B cell (primary cell): ENCODE measurements at places on chromosomes 6 and 20. TPM values are rescaled to one million over a fixed set of nuclear protein-coding genes. Genes with fewer than 3 reads are reported as not detected.

DNA sequence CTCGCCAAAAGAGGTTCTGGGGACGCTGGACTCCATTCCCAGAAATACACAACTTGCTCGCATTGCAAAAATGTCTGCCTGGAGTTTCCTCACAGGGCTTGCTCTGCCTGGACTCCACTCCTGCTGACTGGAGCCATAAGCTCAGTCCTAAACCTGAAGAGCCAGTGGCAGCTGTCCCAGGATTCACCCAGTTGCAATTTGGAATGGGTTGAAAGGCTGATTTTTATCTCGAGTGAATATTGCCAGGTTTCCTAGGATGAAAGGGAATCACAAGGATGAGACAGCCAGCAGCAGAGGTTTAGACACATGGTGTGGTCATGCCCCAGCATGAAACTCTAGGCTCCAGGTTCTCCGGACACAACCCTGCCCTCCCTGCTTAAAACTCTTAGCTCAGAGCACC, 223.3 kb downstream of the BMP7 start:
- no peaks in the 10 kb centered on the region for H3K36me3 ChIP-seq
- H3K27me3 ChIP-seq = peaks cover 3% of the 10 kb centered on the region
- H3K4me1 ChIP-seq = no peaks in the 10 kb centered on the region
- no peak overlapping the region for H3K4me3 ChIP-seq

DNA sequence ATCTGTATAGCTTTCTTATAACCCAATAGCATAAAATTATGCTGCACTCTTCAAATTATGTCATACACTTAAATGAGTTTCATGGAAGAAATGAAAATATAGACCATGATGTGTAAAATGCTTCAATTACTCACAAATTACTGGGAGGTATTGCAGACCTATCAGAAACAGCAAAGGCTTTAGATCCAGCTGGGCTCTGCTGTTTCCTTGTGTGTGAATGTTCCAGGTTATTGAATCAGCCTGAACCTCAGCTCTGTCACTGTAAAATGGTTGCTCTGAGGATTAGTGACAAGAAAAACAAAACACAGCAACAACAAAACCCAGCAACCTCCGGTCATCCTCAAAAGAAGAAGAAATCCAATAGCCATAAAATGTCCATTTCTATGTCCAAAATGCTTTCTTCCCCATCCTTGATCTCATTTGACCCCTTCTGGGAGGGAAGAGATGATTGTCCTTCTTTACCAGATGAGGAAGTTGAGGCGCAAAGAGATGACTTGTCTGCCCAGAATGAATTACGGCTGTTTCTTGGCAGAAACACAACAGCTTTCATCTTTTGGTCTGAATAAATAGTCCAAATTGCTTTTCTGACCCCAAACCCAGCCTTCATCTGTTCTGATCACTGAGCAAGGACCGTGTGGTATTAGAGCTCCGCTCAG, 42.2 kb upstream of the TGM6 start:
- no peaks in the 10 kb centered on the region for H3K27me3 ChIP-seq
- DNase-seq = no peak
- H3K4me3 ChIP-seq = no peak overlapping the region
- H3K4me1 ChIP-seq = no peaks in the 10 kb centered on the region
- H3K27ac ChIP-seq = no peak overlapping the region
- H3K36me3 ChIP-seq = no peaks in the 10 kb centered on the region

SEL1L2 gene
- polyA plus RNA-seq = not detected in 2 replicates

- H3K4me1 ChIP-seq = peaks cover 11% of the 10 kb centered on the region
- no peaks in the 10 kb centered on the region for H3K27me3 ChIP-seq
- DNase-seq = no peak
- no peak overlapping the region for H3K4me3 ChIP-seq
- no peak overlapping the region for H3K27ac ChIP-seq
Observed at GRCh38 chr20:19780261-19780660, 22.2 kb downstream of the RIN2 start.

DNA sequence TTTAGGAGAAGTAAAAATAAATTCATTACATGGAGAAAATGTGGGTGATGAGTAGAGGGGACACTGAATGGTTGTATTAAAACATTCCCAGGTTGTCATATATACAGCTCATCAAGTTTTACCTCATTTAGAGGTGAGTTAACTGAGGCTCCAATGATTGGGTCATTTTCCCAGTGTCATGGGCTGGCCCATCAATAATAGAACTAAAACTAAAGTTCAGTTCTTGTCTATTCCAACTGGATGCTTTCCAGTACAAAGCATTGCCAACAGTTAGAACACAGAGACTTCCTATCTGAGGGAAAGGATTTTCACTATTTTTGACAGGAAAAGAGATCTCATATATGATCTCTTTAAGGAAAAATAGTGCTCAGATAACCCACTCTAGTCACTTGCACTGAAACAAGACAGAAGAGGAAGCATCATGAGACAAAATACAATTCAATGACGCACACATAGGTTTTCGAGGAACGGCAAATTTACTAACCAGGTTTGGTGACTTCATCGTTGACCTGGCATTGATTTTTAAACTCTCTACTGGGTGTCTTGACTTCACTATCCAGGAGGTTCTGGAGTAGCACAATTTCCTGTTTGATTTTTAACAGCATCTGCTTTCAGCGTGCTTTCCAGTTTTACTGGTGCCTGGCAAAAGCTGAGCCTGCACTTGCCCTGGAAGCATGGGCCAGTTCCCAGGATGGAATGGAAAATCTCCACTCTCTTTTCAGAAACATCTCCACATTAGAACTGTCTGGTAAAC, 195.5 kb upstream of the FBXL4 start:
- H3K4me1 ChIP-seq = no peaks in the 10 kb centered on the region
- no peaks in the 10 kb centered on the region for H3K36me3 ChIP-seq
- no peak overlapping the region for H3K27ac ChIP-seq
- no peak overlapping the region for H3K4me3 ChIP-seq
- peaks cover 3% of the 10 kb centered on the region for H3K27me3 ChIP-seq

DNA sequence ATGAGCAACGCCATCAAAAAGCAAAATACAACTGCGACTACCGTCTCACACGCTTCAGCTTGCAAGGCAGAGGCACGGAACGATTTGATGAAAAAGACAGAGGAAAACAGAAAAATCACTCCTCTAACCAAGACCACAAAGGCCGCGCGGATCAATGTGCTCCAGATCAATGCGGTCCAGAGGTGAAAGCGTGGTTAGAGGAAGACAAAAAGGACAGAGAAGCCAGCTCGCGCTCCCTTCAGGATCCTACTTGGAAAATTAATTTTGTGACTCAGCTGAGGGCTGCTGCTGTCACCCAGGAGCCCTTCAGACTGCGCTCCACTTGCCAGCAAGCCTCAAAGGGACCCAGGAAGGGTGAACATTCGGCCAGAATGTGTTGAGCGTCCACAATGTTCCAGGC, 140.2 kb upstream of the RPS6KA2 start:
- no peaks in the 10 kb centered on the region for H3K36me3 ChIP-seq
- DNase-seq = no peak
- H3K27ac ChIP-seq = no peak overlapping the region
- H3K27me3 ChIP-seq = no peaks in the 10 kb centered on the region

- H3K27ac ChIP-seq = no peak overlapping the region
- no peaks in the 10 kb centered on the region for H3K27me3 ChIP-seq
- no peaks in the 10 kb centered on the region for H3K36me3 ChIP-seq
- H3K4me1 ChIP-seq = no peaks in the 10 kb centered on the region
- no peak for DNase-seq
Observed at GRCh38 chr6:1346558-1347091, 34.7 kb downstream of the FOXQ1 start.

DNA sequence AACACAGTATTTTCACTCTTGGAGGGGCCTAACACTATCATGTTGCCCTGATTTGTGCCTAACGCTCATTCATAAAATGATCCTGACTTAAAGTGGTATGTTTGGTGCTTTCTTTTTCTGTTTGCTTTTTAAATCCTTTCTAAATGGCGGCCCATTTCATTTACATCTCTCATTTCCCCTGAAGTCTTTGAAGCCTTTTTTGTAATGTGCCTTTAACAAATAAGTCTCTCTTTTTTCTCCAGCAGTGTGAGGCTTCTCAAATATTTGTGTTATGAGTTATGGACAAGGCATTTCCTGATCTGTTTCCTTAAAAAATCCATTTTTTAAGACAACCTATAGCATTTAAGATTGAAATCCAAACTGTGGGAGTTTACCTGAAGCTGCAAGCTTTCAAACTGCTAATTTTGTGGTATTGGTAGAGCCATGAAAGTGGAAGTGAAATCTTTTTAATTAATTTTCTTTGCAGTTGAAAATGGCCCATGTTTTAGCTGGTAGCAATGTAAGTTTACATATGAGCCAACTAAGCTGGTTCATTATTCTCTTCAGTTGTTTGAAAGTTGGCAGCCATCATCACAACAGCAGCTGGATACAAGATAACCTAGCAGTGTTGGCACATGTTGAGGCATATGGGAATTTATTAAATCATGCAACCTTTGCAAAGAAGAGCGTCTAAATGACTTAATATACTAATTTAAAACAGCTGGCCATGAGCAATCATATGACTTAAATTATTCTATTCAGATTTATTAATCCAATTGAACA, 469.7 kb downstream of the CDKAL1 start:
- H3K4me3 ChIP-seq = no peak overlapping the region
- peaks cover 28% of the 10 kb centered on the region for H3K4me1 ChIP-seq
- peak; percentile 41 for DNase-seq
- peak overlapping the region; percentile 86 for H3K27ac ChIP-seq
- peaks cover 1% of the 10 kb centered on the region for H3K36me3 ChIP-seq

- H3K4me3 ChIP-seq = no peak overlapping the region
- H3K4me1 ChIP-seq = no peaks in the 10 kb centered on the region
- H3K27me3 ChIP-seq = no peaks in the 10 kb centered on the region
- H3K36me3 ChIP-seq = no peaks in the 10 kb centered on the region
- DNase-seq = no peak
Observed at GRCh38 chr6:147389463-147389862, 119.0 kb upstream of the SAMD5 start.

HSPA12B gene
- polyA plus RNA-seq = not detected in 2 replicates

- no peak overlapping the region for H3K4me3 ChIP-seq
- H3K4me1 ChIP-seq = no peaks in the 10 kb centered on the region
- H3K36me3 ChIP-seq = no peaks in the 10 kb centered on the region
- H3K27ac ChIP-seq = no peak overlapping the region
- peaks cover 3% of the 10 kb centered on the region for H3K27me3 ChIP-seq
Observed at GRCh38 chr20:43895235-43895634, 19.4 kb upstream of the TOX2 start.

DNA sequence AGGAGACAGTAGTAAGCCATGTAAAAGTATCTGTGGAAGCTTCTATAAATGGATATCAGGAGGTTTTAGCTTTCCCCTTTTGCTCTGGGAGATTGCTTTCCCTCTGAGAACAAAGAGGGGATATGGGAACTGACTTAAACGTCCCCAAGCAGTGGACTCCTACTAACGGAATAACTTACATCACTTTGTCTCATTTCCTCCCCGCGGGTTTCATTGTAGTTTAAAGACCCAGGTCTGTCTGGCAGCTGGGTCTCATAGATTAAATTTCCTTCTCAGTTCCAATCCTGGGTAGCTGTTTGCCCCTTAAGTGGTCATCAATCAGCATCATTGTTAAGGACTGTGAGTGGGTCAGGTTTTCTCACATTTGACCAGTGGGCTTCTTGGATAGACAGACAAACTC, 68.7 kb downstream of the PLAGL1 start:
- no peak overlapping the region for H3K4me3 ChIP-seq
- no peak for DNase-seq
- no peaks in the 10 kb centered on the region for H3K4me1 ChIP-seq
- no peaks in the 10 kb centered on the region for H3K36me3 ChIP-seq

DNA sequence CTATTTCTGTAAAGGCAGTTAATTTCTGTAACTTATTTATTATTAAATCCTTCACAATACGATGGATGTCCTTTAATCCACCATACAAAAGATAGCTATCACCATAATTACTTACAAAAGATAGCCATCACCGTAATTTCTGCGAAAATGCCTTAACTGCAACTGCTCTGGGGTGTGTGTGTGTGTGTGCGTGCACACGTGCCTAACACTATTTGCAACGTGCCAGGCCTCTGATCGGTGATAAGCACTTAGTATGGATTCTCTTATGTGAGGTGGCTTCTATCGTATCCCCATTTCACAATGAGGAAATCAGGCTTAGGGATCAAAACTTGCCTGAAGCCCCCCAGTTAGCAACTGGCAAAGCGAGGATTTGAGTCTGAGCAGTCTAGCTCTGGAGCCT, 67.1 kb upstream of the RBM24 start:
- H3K27ac ChIP-seq = no peak overlapping the region
- H3K4me1 ChIP-seq = no peaks in the 10 kb centered on the region

PRKN gene
- 0.94 and 1.6 TPM in 2 replicates for polyA plus RNA-seq

GRCh38 chr6:76174722-76175121, 102.3 kb upstream of the IMPG1 start:
- no peaks in the 10 kb centered on the region for H3K4me1 ChIP-seq
- H3K27me3 ChIP-seq = no peaks in the 10 kb centered on the region
- no peak overlapping the region for H3K4me3 ChIP-seq
- DNase-seq = no peak
- H3K36me3 ChIP-seq = no peaks in the 10 kb centered on the region

DNA sequence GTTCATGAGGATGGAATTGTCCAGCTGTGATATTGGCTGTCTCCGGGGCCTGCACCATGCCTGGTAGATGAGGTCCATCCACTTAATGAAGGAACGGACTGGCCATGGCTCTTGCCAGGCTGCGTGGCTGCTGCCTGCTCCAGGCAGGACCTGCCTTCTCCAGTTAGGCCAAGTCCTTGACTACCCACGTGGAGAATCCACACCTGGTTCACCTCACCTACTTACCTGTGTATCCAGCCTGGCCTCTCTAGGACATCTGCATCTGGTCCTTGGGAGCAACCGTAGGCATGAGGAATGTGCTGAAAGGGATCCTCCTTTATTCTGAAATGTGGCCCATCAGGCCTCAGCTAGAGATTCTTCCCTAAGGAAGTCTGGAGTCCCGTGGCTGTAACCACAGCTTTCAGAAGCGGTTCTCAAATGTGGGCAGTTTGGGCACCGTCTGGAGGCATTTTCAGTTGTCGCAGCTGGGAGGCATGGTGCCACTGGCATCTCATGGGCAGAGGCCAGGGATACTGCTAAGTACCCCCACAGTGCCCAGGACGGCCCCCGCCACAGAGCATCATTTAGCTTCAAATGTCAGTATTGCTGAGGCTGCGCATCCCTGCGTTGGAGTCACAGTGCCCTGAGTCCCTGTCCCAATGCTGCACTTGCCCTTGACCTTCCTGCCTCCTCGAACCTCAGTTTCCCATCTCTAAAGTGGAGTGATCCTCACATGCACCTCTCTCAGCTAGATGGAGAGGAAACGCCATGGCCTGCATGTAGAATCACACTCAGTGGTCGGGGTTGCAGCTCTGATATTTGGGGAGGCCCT, 67.5 kb downstream of the PHACTR3 start:
- no peaks in the 10 kb centered on the region for H3K27me3 ChIP-seq
- no peaks in the 10 kb centered on the region for H3K4me1 ChIP-seq
- H3K27ac ChIP-seq = no peak overlapping the region
- H3K36me3 ChIP-seq = no peaks in the 10 kb centered on the region
- H3K4me3 ChIP-seq = no peak overlapping the region

DNA sequence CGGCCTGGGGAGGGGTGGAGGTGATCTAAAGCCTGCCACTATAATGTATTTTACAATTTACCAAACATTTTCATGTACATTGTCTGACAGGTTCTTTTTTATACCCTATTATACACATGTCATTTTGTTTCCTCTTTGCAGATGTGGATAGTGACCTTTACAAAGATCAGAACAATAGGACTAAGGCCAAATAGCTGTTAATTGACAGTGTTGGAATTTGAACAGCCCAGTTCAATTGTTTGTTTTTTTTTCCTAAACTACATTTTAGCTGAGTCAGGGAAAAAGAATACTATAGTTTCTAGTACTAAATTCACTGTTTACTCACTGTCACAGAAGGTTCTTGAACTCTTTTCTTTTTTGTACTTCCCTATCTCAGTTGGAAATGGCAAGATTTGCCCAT, 40.2 kb downstream of the PGM3 start:
- H3K4me1 ChIP-seq = no peaks in the 10 kb centered on the region
- H3K27me3 ChIP-seq = no peaks in the 10 kb centered on the region
- no peak for DNase-seq
- no peak overlapping the region for H3K27ac ChIP-seq
- H3K36me3 ChIP-seq = peaks cover 26% of the 10 kb centered on the region
- H3K4me3 ChIP-seq = no peak overlapping the region

ROS1 gene
- not detected in 2 replicates for polyA plus RNA-seq
